ENCODE measurements at places on chromosomes 2 and 18.

DNA sequence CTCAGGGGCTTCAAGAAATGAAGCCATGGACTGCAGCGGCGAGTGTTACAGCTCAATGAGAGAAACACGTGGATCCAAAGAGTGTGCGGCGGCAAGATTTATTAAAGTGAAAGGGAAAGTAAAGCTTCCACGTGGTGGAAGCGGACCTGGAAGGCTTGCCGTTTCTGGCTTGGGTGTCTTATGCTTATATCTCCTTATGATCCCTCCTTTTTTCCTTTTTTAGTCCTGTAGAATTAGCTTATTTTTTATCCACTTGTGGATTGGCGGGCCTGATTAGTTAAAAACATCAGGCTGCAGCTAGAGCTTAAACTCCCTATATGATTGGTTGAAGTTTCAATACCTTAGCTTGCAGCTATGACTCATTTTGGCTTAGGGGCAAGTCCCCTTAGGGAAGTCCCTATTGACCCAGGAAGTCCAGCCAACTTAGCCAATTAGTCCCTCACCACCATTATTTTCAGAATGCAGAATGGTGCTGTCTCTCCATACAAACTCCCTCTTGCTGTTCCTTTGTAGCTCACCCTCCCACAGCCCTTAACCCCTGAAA lies 11.6 kb upstream of the HNMT start:
- no peak for DNase-seq

DNA sequence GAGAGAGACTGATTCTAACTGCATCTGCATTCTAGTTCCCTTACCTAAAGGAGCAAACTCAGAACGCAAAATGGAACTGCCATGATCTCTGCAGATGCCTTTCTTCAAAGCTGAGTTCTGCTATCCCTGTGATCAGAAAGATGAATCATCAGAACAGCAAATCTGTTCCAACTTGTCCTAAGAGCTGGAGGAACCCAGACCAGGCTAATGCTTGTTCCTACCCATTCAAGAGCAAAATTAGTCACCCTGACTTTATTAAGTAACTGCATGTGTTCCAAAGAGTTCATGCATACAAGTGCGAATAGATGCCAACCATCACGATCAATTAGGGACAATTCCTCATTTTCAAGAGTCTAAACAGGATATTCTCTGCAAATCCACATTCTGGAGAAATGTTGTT lies 46.5 kb downstream of the MBP start:
- DNase-seq, result no peak

GRCh38 chr2:27689424-27689823 lies 25.7 kb downstream of the SLC4A1AP start:
- no peak for DNase-seq

DNA sequence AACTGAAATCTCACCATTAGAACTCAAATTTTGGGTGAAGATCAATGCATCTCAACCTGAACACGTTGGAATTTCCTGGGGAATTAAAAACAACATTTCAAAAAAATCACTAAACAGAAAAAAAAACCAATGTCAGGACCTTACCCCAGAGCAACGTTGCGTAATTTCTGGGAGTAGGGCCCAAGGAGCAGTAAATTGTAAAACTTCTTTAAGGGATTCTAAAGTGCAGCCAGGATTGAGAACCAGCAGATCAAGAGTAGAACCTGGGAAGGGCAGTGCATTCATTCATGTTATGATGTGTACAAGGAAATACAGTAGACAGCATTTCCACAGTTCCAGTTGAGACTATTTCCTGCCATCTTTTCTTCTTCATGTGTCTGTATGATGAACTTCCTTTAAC lies 56.9 kb downstream of the RHBDD1 start:
- no peak for DNase-seq

- DNase-seq, result no peak
Measured at GRCh38 chr2:182321096-182321495, 105.7 kb downstream of the PDE1A start.

DNA sequence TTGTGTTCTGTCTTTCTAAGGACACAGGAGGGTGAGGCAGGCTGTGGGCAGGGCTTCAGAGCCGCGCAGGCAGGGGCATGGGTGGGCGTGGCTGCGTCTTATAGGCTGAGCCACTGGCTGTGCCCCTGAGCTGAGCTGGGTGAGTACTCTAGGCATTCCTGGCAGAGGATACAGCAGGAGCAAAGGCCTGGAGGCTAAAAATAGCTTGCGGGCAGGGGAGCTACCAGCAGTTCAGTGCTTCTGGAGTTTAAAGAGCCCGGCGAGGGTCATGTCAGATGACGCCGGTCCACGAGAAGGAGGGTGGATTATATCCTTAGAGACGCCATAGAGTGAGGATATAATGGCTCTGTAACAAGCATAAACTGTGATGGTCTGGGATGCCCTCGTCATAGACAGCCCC lies 31.5 kb upstream of the PDIA6 start:
- DNase-seq, result no peak

DNA sequence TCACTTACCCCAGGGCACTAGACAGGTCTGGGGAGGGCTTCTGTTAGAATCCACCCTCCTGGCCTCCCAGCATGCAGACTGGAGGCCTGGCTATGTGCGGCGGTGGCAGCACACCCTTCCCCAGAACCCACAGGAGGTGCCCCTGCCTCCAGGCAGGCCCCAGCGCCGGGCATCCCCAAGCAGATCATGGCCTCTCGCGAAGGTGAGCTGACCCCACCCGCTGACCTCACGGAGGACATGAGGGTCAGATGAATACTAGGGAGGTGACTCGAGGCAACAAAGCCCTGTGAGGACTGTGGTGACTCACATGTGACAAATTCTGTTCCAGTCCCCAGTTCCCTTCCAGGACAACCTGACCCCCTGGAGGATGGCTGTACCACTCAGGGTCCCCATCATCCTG lies 1.9 kb downstream of the MAB21L4 start:
- DNase-seq, result no peak

DNA sequence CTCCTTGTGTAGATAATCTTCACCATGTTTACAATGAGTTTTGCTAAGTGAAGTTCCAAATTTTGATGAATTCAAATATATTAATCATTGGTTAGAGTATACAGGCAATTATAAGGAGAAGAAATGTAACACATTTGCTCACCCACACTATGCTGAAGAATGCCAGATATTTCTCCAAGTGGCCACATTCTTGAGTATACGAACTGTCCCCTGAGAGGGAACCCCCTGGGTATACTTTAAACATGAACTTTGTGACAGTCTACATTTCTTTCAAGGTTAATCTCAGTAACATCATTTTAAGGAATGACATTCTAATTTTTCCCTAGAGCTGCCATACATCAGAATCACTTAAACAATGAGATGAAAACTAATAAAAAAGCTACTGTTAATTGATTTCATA lies 39.8 kb upstream of the CDKL4 start:
- no peak for DNase-seq

GRCh38 chr2:123362671-123363440 lies 662.2 kb upstream of the CNTNAP5 start:
- no peak for DNase-seq

DNA sequence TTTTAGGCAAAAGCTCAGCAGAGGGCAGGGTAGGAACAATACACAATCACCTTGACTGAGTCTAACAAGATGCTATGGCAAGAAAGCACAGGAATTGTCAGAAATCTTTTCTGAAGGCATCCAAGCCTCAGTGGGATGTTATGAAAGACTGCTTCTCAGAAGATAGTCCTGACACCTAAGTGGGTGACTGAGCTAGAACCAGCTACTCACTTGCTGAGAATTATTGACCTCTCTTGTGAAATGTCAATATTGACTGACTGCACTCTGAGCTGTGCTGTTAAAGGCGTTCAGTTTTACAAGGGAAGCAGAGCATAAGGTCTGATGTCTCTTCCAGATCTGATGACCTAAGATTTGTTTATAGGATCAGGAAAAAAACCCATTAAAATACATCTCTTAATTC lies 46.1 kb downstream of the TACR1 start:
- DNase-seq, result no peak

DNA sequence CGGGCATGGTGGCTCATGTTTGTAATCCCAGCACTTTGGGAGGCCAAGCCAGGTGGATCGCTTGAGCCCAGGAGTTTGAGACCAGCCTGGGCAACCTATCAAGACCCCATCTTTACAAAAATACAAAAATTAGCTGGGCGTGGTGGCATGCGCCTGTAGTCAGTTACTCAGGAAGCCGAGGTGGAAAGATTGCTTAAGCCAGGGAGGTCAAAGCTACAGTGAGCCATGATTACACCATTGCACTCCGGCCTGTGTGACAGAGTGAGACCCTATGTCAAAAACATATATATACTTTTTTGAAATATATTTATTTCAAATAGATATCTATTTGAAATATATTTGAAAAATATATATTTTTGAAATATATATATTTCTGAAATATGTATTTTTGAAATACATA lies 10.9 kb downstream of the OSBPL1A start:
- no peak for DNase-seq

DNA sequence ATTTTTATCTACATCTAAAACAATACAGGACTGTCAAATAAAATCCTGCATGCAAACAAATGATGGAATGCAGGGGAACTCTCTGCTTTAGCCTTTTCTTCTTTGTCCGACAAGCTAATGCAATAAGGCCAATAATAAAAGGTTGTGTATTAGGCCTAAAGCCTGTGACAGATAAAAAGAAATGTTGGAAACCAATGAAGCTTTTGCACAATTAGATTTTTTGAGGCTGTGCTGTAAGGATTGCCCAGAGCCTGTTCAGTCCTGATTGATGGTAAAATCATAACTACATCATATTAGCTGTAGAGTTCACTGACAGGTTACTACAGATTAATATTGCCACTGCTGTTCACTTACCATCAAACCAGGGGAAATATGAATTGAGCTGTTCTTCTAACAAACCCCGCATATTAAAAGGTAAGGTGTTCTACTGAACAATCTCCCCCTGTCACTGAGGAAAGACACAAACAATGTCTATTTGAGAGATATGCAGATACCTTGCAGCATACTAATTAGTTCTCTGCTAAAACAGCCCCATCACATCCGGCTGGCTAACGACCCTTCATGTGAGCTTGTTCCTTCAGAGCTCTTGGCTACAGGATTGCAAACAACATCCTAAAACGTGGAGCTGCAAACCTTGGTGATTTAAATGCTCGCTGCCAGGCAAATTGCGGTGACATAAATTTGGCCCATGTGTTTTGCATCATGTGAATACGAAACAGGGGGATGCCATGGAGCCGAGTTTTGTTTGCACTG lies 305.4 kb downstream of the MTX2 start:
- no peak for DNase-seq

DNA sequence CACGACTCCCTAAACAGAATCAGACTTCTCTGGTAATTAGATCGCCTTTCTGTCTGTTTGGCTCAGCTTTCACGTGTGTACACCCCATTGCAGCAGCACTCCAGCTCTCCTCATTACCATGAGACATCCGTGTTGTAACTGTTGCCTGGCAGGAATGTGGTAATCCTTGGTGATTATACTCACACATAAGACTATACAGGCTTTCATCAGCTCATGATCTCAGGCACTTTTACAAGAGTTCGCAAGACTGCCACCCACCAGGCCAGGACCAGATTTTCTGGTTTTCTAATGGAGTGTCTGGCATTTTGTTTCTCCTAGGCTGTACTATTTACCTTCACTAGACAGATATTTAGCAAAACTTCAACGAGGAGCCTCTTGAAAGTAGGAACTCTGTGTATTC lies 50.2 kb downstream of the ACVR1 start:
- DNase-seq, result no peak

GRCh38 chr2:38446906-38447561 lies 70.0 kb upstream of the ATL2 start:
- DNase-seq, result no peak

GRCh38 chr2:212596688-212597087 lies 58.1 kb upstream of the ERBB4 start:
- DNase-seq, result no peak

- DNase-seq, result no peak
Measured at GRCh38 chr2:240155745-240156390, 15.4 kb upstream of the OTOS start.

DNA sequence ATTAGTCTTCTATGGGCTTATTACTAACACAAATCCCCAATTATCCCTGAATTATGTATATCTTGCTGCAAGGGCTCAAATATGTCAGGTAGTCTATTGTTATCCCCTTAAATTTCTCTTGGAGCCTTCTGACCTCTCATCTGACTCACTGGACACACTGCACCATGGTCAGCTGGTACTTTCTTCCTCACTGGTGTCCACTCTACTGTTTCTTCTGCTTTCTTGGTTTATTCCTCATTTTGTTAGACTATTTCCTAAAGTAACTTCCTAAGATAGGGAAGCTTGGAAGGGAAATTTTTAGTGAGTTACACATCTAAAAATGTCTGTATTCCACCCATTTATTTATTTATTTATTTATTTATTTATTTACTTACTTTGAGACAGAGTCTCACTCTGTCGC lies 26.5 kb downstream of the WDR35 start:
- no peak for DNase-seq

GRCh38 chr2:118878531-118879149 lies 31.2 kb upstream of the EN1 start:
- DNase-seq, result no peak

- DNase-seq, result no peak
Measured at GRCh38 chr2:191625016-191625415, 52.9 kb upstream of the NABP1 start.

DNA sequence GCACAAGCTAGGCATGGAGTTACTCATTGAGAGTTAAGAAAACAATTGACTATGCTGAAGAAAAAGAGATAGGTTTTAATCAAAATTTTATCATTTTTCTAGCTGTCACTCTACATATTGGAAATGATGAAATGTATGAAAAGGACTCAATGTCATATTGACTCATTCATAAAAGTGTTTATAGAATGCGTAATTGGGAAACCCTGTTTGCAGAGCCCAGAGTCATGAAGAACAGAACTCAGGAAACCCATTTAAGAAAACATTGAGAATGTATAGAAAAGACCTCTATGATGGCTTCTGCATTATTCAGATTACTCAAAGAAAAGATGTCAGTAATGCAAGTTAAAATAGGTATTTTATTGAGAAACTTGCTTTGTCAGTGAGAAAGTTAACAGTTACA lies 36.4 kb downstream of the SCRN3 start:
- DNase-seq, result no peak

DNA sequence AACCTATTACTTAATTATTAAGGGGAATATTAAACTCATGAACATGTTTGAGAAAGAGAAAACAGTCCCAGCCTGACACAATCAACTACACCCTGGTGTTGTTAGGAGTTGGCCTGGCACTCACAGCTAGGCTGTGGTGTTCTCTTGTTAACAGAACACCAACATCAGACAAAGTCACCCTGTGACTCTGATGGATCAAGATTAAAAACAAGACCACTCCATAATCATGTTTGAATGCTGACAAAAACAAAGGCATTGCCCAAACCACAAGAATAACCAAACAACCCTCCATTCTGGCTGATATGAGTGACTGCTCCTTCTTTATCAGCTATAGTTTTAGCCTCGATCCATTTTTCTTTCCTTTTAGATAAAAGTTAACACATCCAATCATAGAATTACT lies 3.0 kb downstream of the BOLL start:
- no peak for DNase-seq

- DNase-seq, result no peak
Measured at GRCh38 chr2:38474021-38474456, 97.0 kb upstream of the ATL2 start.

GRCh38 chr2:88885679-88886416 lies 194.4 kb downstream of the RPIA start:
- DNase-seq, result no peak

- no peak for DNase-seq
Measured at GRCh38 chr18:32351032-32351431, 119.7 kb downstream of the GAREM1 start.
